Stimulated activated CD8-positive, alpha-beta memory T cell treated with anti-CD3 and anti-CD28 coated beads, Interleukin-7, amount 100 ng/mL, for 1 hour (primary cell): ENCODE measurements at places on chromosomes 6 and 20.

DNA sequence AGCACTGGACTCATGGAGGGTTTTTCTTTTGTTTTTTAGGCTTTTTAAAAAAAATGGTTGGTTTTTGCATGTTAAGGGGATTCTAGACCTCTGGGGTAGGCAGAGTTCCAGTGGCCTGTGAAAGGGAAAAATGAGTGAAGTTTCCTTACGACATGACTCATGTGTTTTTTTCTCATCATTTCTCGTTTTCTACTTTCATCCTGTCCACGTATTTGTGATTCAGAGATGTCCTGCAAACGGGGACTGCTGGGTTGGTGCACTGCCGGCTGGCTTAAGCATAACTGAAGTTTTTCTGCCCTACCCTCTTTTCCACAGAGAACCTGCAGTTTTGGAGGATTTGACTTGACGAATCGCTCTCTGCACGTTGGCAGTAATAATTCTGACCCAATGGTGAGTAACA, 182.3 kb downstream of the SASH1 start:
- no peak for DNase-seq

DNA sequence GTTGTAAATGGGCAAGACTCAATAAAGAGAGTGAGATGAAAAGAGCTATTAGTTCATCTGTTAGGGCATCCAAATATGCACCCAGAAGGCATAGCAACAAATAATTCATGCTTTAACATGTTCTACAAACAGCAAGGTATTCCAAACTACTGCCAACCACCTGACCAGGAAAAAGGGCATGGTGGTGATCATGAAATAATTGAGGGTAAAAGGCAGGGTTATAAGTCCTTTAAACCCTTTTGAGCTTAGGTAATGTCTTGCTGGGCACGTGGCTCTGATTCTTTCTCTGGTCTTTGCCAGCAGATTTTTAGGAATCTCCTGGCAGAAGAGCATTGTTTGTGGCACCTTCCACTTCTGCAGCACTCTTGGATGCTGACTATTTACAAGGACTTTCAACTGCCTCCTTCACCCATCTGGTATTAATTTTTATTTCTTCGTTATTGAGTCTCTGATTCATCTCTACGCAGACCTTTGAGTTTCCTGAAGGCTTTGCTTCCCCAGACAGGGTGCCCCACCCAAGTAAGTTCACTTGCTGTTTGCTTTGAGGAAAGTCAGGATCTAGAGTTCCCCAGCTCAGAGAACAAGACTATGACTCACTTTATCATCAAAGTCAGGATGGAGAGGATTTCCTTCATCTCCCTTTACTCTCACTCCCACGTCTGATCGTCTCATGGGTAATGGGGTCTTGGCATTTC, 83.4 kb upstream of the NEDD9 start:
- DNase-seq, result no peak

DNA sequence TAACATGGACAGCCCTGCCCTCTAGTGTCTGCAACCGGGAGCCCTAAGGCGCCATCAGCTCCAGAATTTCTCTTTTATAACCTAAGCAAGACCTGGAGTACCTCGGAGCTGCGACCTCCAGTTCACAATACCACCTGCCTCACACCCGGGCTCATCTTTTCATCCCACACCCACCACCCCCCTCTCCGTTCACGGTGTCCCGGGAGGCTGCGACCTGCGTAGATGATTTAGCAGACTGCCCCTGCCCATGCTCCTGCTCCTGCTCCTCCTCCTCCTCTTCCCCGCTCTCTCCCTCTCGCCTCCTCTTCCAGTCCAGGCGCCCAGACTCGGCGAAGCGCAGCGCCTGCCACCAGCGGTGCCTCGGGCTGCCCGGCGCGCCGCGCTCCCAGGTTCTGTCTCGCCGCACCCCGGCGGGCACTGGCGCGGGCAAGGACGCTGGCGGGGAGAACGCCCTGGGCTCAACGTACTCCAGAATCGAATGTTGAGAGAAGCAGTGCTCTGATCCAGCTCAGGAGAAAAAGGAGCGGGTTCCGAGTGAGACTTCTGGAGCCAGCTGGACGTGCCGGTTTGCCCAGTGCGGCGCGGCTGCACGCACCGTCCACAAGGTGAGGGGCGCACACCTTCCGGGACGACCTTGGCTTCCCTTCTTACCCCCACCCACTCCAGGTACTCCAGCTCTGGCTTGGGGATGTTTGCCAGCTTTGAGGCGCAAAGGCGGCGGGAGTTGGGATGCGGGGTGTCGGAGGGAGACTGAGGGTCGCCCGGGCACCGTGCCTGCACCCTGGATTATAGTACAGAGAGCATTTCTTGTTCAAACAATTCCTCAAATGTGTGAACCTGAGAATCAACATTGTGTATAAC, at the start of gene HTR1E:
TSS of gene HTR1E (plus strand) at position 310 of the 861 bp plus-strand sequence. CDS start 77,807 bp downstream, outside the sequence.
- no peak for DNase-seq

GRCh38 chr20:10802236-10802635, 128.4 kb upstream of the JAG1 start:
- DNase-seq, result no peak

DNA sequence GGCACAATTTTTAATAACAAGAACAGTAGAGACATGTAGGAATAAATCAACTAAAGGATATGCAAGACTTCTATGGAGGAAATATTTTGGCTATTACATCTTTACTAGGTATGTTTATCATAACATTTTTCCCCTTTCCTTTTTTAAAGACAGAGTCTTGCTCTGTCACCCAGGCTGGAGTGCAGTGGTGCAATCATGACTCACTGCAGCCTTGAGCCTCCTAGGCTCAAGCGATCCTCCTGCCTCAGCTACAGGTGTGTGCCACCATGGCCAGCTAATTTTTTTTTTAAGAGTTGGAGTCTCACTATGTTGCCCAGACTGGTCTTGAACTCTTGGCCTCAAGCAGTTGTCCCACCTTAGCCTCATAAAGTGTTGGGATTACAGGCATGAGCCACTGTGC, 37.0 kb downstream of the AKAP7 start:
- DNase-seq, result no peak

DNA sequence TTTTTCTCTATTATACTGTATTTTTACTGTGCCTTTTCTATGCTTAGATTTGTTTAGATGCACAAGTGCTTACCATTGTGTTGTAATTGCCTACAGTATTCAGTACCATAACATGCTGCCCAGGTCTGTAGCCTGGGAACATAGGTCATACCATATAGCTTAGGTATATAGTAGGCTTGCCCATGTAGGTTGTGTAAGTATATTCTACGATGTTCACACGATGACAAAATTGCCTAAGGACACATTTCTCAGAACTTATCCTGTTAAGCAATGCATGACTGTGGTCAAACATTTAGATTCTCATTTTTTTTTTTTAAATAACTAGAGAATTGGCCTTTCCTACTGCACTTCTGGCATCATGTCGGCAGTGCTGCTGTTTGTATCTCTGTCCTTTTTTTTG, 253.7 kb upstream of the SUPT3H start:
- DNase-seq, result no peak

DNA sequence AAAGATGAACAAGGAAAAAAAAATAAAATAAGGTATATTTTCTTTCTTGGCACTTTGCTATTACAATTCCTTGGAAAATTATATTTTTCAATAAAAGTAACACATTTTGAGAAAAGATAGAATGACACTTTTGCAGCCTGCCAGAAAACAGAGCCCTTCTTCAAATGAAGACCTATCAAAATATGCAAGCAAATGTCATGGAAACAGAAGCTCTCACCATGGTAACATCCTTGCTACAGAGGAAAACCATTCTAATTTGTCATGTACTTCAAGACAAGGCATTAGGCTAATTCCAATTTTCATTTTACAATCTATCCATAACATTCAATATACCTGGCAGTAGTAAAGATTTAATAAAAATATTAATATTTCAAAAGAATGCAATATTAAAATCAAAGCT, 177.9 kb downstream of the RNGTT start:
- DNase-seq, result no peak

DNA sequence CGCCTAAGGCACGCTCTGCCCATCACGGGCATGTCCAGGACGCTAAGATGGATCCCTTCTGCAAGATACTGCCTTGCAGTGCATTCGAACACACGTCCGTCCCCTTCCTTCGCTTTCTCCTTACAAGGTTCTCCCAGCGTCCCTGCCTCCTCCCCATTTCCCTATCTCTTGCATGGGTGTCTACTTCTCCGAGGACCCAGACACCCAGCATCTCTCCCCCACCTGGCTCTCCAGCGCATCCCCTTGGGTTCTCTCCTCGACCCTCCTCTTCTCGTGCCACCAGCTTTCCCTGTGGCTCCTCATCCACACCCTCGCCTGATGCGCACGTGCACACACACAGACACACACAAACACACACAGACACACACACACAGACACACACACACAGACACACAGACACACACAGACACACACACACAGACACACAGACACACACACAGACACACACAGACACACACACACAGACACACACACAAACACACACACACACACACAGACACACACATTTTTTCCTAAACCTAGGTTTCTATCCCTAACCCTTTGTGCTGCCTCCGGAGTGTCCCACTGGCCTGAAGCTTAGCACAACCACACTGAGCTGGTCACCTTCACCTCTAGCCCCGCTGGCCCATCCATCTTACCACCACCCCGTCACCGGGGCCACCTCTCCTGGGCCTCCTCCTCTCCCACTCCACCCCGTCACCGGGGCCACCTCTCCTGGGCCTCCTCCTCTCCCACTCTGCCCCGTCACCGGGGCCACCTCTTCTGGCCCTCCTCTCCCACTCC, 31.9 kb downstream of the ANKRD60 start:
- no peak for DNase-seq

DNA sequence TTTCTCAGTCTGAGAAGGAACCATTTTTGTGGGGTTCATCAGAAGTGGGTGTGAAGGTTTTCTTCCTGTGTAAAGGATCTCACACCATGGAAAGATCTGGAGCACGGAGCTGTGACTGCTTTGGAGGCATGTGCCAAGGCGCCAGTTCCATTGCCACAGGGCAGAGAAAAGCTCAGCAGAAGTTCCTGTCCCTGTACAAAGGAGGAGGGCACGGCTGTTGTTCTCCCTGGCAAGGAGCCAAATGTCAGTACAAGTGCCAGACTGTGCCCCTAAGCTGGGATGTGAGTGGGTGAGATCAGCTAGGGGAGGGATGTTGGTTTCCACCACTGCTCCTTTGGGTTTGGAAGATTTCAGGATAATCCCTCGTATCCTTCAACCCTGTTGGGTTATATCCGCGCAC, 117.3 kb downstream of the CRYBG1 start:
- no peak for DNase-seq

GRCh38 chr20:825710-826421, 7.6 kb upstream of the FAM110A start:
- no peak for DNase-seq

- DNase-seq, result no peak
These were observed 39.5 kb downstream of the PIGU start for GRCh38 chr20:34637245-34638038.

DNA sequence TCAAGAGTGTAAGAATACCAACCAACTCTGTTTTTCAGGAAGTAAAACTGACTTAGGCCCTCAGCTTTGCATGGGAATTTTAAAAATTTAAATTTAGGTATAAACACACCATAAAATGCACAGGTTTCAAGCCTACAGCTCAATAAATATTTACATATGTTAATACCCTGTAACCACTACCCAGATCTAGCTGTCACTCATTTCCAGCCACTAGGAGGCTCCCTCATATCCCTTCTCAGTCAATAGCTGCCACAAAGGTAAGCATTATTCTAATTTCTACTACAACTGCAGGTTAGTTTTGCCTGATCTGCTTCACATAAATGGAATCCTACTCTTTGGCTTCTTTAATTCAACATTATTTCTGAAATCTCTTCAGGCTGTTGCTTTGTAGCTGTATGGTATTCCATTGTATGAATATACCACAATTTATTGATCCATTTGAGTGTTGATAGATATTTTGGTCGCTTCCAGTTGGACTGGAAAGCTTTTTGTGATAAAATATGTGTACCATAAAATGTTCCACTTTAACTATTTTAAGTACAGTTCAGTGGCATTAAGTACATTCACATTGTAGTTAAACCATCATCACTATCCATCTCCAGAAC, 32.5 kb upstream of the MEI4 start:
- DNase-seq, result no peak

- no peak for DNase-seq
These were observed 111.1 kb upstream of the DUSP22 start for GRCh38 chr6:181049-181654.

GRCh38 chr6:103862297-103862696, 997.4 kb downstream of the HACE1 start:
- no peak for DNase-seq

DNA sequence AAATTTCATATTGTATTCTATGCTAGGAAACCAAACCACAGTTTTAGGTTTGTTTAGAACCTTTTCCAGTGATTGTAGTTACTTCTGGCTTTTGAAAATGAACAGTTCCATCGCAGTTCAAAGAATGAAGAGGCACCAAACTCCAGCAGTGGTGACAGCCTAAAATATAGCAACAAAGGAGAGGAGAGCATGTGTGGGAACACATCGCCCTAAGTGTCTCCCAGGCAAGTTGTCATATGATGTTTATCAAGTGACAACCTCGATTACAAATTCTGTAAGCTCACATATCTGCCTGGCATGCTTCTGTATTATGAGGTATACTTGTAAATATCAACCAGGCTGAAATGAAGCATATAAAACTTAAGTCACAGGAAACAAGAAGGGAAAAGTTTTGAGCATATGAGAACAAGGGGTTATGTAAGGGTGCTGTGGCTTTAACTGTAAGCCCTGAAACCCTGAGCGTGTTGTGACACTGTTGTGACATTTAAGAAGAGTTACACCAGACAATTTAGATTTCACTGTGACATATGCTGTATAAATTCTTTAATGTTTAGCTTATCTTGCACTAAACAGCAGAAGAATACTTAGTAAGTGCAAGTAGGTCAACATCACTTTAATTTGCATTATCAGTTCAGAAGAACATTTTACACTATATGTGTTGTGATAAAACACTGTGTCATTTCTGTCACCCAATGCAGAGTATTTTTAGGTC, 29.1 kb upstream of the FBXL4 start:
- no peak for DNase-seq

DNA sequence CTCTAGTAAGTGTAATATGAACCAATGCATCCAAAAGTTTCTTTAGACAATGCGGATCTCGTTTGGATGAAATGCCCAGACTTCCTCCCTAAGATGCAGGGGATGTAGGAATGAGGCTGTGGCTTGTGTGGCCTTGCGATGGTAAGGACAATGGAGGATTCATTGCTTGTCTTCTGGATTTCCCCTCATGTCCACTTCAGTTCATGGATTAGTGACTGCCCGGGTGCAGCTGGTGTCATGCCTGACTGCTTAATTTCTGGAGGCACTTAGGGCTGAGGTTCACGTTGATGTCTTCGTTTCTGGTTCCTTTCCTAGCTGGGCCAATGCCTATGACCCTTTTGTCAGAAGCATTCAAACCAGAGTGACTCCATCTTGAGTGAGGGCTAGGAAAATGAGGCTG, 93.8 kb downstream of the SCP2D1 start:
- DNase-seq, result no peak
